T47D (cell line): ENCODE measurements at places on chromosomes 16 and 17.

DNA sequence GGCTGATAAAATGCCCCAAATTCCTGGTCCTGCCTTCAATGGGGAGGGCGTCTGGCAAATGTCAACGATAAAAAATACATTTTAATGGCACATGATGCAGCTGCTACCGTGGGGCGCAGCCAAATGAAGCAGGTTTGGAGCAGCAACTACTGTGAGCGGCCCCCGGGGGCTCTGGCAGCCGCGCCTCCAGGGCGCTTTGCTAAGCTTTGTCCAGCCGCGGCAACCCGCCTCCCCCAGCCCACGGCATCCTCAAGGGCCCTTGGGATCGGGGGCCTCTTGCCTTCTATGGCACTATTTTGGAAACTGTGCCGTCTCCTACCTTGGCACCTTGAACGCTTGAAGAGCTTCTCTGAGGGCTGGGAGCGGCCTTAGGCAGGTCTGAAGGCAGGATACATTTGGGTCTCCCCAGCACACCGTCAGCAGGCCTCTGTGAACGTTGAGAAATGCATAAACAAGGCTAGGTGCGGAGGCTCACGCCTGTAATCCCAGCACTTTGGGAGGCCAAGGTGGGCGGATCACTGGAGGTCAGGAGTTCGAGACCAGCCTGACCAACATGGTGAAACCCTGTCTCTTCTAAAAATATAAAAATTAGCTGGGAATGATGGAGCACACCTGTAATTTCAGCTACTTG lies 25.1 kb downstream of the TBX4 start:
- DNase-seq = no peak

DNA sequence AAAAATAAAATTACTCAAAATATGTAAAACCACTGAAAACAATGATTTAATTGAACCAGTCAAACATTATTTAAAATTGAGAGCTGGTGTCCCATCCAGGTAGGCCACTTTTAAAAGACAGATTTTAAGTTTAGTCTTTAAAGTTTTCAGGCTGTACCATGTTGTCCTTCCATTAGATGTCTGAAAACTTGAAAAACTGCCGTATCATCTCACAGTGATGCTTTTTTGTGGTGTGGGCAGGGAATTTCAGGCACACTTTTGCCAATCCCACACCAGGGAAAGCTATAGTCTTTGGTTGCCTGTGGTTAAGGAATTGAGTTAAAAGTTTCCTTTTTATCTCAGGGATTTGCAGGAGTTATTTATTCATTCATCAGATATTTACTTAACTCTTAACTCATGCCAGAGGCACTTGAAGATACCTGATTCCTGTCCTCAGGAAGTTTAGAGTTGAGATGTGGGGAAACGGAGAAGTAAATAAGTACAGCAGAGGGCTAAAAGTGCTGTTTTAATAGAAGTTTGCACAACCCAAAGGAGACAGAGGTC lies 3.2 kb downstream of the SNTB2 start:
- no peak for DNase-seq

GRCh38 chr16:89293276-89294143 lies 76.0 kb downstream of the ZNF778 start:
- no peak for DNase-seq

GRCh38 chr16:68374246-68374805 lies 63.5 kb downstream of the PRMT7 start:
- no peak for DNase-seq

GRCh38 chr16:85750827-85751697 lies at the start of gene C16orf74:
Gene C16orf74 (minus strand): TSS chr16:85751096. CDS start chr16:85735217, 15,879 bp downstream.
- peak; percentile 91 for DNase-seq

DNA sequence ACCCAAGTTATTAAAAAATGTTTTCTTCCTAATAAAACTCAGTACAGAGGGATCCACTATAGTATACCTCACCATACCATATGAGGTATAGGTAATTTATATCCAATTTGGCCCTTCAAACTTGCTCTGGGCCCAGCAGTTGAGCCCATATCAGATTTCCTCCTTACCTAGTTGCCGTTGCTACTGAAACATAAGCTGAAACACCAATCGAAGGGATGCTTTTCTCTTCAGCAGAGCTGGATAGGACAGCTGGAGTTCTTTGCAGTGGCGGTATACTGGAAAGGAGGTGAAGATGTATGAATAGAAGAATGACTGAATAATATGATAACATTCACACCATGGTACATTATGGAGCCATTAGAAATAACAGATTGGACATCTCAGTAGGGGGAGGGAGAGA lies 42.7 kb downstream of the TNRC6C start:
- no peak for DNase-seq

- no peak for DNase-seq
These were observed 19.6 kb upstream of the HOXB9 start for GRCh38 chr17:48645639-48646182.

DNA sequence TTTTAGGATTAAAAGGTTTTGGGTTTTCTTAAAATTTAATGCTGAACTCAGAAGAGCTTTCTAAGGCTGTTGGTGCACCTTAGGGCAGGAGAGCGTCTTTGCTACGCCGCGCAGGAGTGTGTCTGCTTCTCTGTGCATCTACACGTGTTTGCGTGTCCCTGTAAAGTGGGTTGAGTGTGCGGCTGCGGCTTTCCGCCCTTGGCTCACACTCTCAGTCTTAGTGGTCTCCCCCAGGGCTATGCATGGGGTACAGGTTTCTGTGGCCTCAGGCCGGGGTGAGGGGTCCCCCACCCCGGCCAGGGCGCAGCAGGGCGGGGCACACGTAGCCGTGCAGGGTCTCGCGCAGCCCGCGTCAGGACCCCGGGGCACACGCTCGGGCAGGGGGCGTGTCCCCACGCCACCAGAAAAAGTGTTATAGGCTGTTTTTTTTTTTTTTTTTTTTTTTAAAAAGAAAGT lies 727 bp upstream of the TENT4B start:
- peak; percentile 37 for DNase-seq

- no peak for DNase-seq
These were observed 6.1 kb upstream of the DRC7 start for GRCh38 chr16:57688487-57688986.

DNA sequence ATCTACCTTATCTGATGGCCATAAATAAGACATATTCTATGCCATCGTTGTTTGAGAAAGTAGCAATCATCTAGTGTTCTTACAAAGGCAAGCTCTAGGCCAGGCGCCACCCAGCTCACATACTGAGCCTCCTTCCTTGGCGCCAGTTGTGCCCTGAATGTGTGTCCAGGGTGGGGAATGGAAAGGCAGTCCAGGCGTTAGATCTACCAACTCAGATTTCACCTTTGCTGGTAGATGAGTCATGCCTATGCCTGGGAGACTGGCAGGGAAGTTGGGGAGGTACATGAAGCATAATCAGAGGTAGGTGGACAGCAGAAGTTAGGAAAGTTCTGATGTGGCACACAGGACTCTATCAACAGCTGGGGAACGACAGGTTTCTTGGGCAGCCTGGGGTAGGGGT lies 23.6 kb downstream of the SDR42E1 start:
- DNase-seq = no peak

DNA sequence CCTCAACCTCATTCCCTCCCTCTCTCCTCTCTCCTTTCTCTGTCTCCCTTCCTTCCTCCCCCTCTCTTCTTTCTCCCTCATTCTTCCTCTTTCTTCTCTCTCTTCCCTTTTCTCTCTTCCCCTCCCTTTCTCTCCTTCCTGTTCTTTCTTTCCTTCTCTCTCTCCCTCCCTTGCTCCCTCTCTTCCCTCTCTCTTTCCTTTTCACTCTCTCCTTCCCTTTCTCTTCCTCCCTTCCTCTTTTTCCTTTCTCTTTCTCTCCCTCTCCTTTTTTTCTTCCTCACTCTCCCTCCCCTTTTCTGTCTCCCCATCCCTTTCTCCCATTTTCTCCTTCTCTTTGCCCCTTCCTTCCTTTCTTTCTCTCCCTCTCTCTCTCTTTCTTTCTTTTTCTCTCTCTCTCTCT lies 7.9 kb upstream of the ELAC2 start:
- DNase-seq = no peak
